Activated naive CD4-positive, alpha-beta T cell (primary cell): ENCODE measurements at places on chromosomes 7 and 10.

- DNase-seq = no peak
These were observed 37.4 kb upstream of the ABCB4 start for GRCh38 chr7:87512906-87513305.

GRCh38 chr7:105642264-105642663, 61.0 kb upstream of the EFCAB10 start:
- DNase-seq = no peak

DNA sequence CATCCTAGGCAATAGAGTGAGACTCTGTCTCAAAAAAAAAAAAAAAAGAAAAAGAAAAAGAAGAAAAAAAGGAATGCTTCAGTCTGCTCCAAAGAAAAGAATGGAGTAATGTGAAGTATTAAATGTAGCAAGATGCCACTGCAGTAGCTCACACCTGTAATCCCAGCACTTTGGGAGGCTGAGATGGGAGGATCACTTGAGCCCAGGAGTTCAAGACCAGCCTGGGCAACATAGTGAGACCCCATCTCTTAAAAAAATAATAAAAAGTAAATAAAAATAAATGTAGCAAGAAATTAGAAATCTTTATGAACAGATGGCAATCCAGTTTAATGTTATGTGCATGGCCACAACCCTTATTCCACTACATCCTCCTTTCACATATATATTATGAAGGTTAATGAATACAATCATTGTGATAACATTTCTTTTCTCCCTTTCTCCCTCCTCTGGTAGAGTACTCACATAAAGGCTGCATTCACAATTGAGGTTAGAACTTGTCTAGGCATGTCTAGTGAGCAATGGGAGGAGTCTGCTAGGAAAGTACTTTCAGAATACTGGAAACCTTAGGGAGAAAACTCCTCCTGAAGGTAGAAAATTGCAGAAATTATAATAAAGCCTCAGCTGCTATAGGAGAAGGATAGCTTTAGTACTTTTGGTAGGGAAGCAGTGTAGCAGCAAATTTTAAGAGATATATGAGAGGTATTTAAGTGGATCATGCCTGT, 20.4 kb downstream of the KLLN start:
- DNase-seq = no peak

GRCh38 chr10:26543567-26544306, 105.6 kb downstream of the APBB1IP start:
- no peak for DNase-seq

- DNase-seq = no peak
These were observed 474.8 kb upstream of the PFKP start for GRCh38 chr10:2592360-2593160.

- no peak for DNase-seq
These were observed 25.3 kb downstream of the HK1 start for GRCh38 chr10:69303632-69304051.

DNA sequence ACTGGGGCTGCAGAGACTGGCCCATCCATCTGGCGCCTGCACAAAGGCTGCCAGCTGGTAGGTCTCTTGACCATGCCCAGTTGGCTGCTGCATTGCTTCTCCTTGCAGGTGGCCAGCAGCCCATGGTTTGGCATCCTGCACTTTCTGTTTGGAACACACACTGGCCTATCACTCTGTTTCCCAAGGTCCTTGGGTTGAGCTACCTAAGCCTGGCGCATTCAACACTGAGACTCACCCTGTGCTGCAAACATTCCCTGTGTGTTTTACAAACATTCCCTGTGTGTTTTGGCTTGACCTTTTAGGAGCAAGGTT, 55.5 kb downstream of the TACR2 start:
- DNase-seq = no peak
